Endothelial cell of coronary artery (primary cell): ENCODE measurements at places on chromosomes 12 and 14. TPM values are rescaled to one million over a fixed set of nuclear protein-coding genes. Genes with fewer than 3 reads are reported as not detected.

Gene KLRC2
- total RNA-seq: not detected in 2 replicates

Gene RNF212B
- total RNA-seq: not detected in 2 replicates

Gene SLC5A8
- total RNA-seq: not detected in 2 replicates

Gene ABCD4
- total RNA-seq: 32.5 and 34.4 TPM in 2 replicates

Gene CIROP
- total RNA-seq: not detected in 2 replicates
